ENCODE measurements at places on chromosomes 4 and X. TPM values are rescaled to one million over a fixed set of nuclear protein-coding genes. Genes with fewer than 3 reads are reported as not detected.

PDZD11 gene
- 111 TPM for total RNA-seq

GCNA gene
- total RNA-seq, result 0.88 TPM

DNA sequence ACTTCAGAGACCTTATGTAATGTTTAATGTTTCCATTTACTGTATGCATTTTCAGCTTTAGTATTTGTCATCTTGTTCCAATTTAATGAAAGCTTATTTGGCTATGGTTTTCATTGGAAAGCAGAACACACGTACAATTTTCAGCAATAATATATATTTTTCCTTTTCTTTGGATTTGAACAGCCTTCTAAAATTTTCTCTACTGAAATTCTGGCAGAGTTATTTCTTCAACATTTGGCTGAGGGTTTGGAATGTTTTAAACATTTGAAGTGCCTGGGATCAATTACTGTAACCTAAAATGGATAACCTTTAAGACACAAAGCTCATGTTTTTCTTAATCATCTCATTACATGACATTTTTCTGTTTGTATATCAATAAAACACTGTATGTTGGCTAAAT, 156.9 kb downstream of the TENM3 start:
- DNase-seq, result no peak

DNA sequence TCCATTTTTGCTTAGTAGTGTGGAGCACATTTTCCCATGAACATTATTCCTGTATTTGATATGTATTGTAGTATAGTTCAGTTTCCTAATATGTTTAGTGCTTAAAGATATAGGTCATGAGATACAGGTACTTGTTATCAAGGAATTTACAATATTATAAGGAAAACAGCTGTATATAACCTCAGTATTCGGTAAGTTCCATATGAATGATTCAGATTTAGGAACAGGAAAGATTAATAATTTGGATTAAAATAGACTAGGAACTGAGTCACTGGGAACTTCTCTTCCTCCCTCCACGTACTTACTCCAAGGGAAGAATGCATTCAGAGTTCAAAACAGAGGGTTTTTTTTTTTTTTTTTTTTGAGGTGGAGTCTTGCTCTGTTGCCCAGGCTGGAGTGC, 20.0 kb downstream of the DIAPH2 start:
- no peak for DNase-seq

DNA sequence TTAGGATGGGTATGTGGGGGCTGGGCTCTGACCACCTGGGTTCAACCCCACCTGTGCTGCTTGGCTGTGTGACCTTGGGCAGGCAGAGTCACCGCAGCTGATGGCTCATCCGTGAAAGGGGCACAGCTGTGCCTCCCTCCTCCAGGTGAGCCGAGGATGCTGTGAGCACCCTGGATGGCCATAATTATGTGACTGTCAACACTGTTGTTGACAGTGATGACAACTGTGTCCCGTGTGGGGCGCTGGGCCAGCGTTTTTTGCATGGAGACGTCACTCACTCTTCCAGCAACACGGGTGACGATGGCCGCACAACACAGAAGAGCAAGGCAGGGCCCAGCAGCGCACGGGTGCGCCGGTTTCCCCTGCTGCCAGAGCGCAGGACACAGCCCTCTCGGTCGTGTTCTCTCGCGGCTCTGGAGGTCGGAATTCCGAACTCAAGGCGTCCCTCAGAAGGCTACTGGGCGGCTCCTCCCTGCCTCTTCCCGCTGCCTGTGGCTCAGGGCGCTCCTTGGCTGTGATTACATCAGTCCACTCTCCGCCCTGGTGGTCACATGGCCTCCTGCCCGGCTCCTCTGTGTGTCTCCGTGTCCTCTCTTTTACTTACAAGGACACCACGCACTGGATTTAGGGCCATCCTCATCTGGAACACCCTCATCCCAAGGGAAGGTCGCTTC, 1.3 kb downstream of the SH3TC1 start:
- DNase-seq, result peak; percentile 43

DNA sequence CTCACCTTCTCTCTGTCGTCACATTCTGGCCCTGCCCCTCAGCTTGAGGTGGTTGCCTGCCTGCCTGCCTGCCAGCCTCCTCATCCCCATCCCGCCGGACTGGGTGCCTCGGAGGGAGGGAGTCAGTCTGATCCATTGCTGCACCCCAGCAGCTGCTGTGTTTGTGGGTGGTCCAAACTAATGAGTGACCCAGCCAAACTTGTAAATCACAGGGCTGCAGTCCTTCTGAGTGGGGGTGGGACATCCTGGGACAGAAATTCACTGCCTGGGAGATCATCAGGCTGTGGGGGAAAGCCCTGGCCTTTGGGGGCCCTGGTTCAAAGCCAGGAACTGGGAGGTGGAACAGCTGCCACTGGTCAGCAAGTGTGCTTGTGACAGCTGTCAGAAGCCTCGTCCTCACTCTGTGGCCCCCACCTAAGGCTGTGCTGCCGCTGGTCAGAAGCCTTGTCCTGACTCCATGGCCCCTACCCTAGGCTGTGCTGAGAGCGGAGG, 5.6 kb downstream of the GPR78 start:
- no peak for DNase-seq

GRCh38 chr4:855880-856224, 29.9 kb upstream of the CPLX1 start:
- no peak for DNase-seq

TNMD gene
- not detected for total RNA-seq

DNA sequence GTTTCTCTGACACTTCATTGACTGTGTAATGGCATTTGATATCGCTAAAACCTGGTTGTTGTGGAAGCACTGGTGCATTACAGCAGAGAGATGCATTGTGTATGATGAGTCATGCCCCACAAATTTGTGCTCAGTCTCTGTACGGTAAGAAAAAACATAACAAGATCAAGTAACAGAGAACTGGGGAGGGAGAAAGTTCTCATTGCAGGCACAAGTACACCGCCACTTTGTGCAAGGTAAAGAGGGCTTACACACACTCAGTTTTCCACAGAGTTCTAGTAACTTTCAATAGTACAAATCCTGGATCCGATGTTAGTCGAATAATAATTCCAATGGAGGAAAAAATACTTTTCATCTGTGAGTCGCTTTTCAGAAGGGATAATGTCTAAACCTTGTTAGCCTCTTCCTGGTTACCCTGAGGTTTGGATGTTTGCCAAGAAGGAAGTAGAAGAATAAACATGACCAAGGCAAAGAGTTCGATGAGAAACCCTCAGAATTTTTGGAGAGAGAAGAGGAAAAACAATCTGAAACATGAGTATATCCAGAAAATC, 512.5 kb upstream of the SLIT2 start:
- peak; percentile 16 for DNase-seq

DNA sequence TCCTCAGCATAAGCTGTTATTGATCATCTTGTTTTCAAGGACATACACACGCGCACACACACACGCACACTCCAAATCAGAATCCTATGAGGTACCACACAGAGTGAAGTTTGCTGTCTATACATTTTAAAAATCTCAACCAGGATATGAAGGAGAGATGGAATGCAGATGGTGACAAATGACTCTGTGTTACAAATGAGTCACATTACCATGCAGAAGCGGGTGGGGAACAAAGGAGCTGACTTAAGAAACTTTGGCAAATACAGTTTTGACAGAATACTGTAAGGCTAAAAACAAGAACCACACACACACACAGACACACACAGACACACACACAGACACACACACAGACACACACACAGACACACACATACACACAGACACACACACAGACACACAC, 81.7 kb downstream of the RELL1 start:
- peak; percentile 26 for DNase-seq

COL4A6 gene
- not detected for total RNA-seq

DNA sequence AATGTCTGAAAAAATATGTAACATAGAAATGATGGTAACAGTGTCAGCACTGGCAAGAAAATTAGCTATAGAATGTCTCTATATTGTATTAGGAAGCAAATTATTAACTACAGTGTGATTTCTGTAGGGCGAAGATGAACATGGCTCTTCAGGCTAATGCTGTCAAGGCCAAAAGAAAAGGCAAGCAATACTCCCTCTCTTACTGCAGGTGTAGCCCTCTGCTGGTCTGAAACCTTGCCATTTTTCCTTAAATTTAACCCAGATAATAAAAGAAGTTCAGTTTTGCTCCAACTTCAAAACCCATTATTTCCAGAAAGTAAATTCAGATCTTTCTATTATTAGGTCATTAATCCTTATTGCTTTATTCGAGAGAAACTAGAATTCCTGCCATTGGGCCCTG, 215.9 kb downstream of the LRBA start:
- DNase-seq, result peak; percentile 27
